ENCODE measurements at places on chromosomes 5 and 9.
A peak's percentile ranks its signal among the peaks of the same experiment; 100 is the strongest.

DNA sequence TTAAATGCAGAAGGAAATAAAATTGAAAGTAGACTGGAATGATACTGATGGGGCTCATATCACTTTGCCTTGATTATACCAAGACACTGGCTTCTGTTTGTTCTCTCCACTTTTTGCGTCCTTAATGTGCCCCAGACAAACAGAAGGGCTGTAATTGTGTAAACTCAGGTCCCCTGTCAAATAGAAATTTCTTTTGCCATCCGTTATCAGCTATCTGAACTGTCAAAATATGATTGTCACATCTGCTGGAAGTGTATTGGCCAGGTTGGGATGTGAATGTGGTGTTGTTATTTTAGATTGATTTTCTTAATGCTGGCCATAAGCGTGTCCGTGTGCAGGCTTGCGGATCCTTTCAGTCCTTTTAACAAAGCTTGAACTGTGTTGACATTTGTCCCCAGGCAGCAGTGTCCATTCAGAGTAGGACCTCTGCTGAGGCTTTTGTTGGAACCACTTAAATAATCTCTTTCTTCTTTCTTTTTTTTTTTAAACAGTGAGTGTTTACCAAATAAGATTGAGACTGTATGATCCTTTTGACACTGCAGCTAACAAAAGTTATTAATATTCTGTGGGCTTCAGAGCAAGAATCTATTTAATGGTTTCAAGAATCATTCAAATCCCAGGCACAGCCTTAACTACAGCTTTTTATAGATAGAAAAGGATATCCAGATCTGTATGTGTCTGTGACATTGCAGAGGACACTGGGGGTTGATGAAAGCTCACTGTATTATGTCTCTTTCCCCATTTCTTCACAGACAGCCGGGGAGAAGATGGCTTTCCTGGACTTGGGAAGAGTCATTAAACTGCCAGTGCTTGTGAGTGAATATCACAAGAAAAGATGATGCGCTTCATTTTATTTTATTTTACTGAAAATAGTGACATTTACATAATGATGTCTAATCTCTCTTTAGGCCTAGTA, 171.7 kb downstream of the ZNF608 start:
- DNase-seq = no peak

DNA sequence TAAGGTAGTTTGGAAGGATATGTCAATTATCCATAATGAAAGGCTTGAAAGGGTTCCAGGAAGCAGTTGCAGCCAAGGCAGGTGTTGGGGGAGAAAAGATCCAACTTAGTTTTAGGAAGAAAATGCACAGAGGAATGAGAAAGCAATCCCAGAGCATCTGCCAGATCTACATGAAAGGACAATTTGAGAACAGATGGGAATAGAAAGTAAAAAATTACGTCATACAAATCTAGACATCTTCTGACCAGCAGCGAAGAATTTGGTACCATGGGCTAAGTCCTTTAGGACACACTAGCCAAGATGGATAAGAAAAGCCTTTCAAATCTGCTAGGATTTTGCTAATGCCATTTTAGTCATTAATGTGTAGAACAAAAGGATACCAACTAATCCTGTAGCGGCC, 244.1 kb upstream of the PRR16 start:
- no peak for DNase-seq

DNA sequence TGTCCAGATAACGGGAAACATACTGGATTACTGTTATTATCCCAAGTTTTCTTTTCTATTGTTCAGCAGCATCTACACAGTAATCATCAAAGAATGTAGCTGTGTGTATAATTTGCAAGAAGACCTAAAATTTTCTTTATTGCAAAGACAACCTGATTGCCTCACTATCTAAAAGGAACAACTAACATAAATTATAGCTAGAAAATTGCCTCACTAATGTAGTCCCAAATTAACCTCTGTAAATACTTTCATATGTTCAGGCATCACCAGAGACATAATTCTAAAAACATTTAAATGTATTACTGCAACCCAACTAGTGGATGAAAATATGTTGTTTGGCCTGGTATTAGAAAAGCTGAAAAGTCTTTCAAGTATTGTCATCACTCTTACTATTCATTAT, 275.4 kb downstream of the CDH12 start:
- DNase-seq = no peak

- DNase-seq = no peak
Measured at GRCh38 chr5:138955671-138956295, 80.6 kb upstream of the LRRTM2 start.

DNA sequence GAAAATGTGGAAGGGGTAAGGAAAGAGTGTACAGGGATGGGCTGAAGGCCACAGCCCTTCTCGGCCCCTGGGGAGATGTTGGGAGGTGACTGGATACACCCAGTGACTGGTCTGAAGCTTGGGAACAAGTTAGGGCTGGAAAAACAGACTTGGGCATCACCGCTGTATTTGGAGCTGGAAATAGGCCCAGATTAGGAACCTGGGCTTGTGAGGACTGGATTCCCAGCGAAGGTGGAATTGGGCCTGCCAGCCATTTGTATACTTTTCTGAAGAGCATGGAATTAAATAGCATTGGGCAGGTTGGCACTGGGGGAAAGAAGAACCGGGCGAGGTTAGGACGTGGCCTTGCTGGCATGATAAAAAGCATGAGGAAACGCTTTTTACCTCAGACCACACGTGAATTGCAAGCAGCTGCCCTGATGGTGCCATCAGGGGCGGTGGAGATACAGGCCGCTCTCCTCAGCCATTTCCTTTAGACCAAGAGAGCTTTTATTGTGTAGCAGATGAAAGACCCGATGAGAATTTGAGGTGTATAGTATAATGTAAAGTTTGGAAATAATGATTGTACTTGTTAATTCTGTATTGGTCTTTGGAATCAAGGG, 37.8 kb downstream of the OTULIN start:
- DNase-seq = no peak

DNA sequence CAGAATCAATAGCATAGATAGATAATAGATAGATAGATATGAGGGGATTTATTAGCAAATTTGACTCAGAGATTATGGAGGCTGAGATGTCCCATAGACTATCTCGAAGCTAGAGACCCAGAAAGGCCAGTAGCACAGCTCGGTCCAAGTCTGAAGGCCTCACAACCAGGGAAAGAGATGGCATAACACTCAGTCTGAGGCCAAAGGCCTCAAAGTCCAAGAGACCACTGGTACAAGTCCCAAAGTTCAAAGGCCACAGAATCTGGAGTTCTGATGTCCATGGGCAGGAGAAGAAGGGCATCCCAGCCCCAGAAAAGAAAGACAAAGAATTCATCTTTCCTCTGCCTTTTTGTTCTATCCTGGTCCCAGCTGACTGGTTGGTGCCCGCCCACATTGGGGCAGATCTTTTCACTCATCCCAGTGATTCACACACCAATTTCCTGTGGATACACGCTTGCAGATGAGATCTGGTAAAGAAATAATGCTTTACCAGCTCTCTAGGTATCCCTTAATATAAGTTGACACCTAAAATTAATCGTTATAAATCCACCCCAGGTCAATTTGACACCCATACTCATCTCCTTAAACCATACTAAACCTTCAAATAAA, 127.8 kb upstream of the FBN2 start:
- no peak for DNase-seq

DNA sequence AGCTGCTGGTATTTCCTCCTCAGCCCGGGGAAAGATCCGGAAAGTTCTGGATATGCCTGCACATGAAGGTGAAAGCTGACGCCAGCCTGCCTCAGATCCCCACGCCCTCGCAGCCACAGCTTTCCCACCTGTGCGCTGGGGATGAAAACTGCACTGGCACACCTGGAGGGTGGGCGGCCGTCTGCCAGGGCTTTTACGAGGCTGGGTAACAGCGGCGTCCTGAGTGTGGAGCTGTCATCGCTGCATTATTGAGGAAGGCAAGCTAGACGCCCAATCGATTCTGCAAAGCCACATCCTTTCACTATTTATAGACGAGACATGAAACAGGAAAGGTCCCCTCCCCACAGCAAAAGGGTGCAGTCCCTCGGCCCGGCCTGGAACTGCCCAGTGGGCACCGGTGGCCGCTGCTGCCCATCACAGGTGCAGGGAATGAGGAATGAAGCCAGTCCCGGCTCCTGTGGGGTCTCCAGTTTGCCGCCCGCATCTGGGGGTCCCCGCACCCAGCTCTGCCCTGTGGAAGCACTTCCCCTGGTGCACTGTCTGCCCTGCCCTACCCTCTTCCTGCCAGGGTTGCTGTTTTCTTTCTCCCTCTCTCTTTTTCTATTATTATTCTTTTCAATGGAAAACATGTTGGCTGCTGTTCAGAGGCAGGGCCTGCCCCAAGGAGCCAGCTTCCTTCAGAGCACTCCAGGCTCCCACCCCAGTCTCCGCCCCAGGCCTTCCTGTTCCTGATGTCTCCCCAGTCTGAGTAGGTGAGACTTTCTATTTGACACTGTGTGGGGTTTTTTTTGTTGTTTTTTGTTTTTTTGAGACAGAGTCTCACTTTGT, 7.0 kb downstream of the NOTCH1 start:
- peak; percentile 23 for DNase-seq

DNA sequence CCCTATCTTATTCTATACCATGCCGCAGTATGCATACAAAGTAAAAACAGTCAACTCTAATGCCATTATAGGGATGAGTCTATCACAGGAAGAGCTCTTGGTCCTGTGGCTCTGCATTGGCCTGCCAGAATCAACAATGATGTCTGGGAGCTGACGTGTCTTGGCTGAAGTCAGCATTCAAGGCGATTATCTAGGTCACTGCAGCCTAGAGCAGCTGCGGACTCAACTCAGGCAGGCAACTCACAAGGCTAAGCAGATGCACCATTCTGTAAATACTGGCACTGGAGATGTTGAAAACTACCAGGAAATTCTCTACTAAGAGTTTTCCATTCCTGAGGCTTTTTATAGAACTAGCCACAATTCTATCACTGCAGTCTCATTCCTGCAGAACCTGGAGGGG, 13.3 kb downstream of the SPATA9 start:
- DNase-seq = no peak

GRCh38 chr9:20002011-20002410, 213.2 kb upstream of the SLC24A2 start:
- no peak for DNase-seq

GRCh38 chr9:135414293-135414692, 65.3 kb upstream of the PPP1R26 start:
- DNase-seq = no peak

GRCh38 chr5:151675611-151676313, 11.0 kb downstream of the SPARC start:
- DNase-seq = no peak

DNA sequence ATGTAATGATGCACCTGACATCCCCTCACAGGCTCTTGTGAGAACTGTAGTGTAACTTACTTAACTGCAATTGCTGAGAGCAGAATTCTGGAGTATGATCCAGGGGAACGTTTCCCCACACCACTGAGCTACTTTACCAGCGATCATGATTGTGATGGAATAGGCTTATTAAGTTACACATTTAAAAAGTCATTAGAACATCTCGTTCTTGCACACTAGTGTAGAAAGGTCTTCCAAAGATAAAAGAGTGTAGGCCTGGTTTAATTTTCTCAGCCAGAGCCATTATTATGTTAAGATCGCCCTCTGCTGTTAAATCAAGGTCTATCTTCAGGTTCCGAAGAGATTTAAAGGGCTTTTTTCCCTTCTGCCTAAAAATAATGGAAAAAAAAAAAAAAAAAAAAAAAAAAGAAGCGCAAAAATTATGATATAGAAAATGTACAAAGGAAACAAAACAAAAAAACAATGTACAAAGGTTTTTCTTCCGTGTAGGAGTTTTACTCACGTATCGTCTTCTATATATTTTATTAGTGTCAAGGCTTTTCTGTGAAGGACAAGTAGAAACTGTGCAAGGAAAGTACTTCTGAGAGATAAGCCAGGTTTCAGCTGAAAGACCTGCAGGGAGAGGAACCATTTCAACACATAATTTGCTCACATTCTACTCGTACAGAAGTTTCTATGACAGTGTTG, 18.6 kb upstream of the MOB3B start:
- no peak for DNase-seq

DNA sequence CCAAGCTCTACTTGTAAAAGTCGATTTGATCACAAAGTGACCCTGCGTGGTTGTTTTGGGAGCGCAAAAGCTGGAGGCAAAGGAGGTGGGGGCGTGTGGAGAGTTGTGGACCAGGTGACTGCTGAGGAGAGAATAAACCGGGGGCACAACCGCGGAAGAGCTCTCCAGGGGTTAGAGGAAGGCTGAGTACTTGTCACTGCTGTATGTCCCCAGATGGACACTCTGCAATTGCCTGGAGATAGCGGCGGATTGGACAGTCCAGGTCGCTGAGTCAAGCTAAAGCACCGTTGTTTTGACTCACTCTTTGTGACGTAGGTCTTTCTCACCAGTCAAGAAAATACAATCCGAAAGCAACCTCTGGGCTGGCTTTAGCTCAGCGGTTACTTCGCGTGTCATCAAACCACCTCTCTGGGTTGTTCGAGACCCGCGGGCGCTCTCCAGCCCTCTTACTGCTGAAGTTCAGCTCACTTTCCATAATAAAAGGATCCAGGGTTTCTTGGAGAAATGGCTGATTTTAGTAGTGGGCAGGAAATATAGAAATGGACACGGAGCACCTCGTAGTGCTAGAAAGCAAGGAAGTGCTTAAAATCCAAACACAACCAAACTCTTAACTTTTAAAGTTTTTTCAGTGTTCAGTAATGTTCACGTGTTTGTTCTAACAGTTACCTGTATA, 25.7 kb downstream of the ZMAT2 start:
- DNase-seq = peak; percentile 48

DNA sequence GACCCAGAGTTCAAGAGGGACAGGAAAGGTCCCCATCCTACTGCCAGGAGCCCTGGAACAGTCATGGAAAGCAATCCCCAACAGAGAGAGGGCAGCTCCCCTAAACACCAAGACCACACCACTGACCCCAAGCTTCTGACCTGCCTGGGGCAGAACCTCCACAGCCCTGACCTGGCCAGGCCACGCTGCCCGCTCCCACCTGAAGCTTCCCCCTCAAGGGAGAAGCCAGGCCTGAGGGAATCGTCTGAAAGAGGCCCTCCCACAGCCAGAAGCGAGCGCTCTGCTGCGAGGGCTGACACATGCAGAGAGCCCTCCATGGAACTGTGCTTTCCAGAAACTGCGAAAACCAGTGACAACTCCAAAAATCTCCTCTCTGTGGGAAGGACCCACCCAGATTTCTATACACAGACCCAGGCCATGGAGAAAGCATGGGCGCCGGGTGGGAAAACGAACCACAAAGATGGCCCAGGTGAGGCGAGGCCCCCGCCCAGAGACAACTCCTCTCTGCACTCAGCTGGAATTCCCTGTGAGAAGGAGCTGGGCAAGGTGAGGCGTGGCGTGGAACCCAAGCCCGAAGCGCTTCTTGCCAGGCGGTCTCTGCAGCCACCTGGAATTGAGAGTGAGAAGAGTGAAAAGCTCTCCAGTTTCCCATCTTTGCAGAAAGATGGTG, 31.6 kb downstream of the CD180 start:
- no peak for DNase-seq

GRCh38 chr9:138022756-138023393, 145.3 kb downstream of the CACNA1B start:
- DNase-seq = no peak

DNA sequence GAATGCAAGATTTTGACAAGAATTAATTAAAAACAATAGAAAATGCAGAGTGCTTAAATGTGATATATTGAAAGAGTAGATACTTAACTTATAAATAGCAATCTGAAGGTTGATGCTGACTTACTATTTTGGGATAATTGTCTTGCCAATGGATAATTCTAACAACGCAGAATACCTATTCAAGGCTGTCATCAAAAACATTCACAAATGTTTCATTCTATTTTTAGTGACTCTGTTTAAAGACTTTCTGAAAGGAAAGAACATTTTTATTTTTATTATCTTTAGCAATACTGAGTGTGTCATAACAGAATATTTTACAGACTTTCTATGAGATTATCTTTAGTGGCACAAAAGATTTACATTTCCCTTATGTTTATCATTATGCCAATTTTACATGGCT, 38.1 kb downstream of the ANKRD55 start:
- no peak for DNase-seq

GRCh38 chr5:113357696-113358476, 76.9 kb downstream of the TSSK1B start:
- no peak for DNase-seq
